Activated CD4-positive, CD25-positive, alpha-beta regulatory T cell treated with anti-CD3 and anti-CD28 coated beads, Interleukin-2, amount 50 U/mL, for 16 hours (primary cell): ENCODE measurements at places on chromosomes 6 and 20.

DNA sequence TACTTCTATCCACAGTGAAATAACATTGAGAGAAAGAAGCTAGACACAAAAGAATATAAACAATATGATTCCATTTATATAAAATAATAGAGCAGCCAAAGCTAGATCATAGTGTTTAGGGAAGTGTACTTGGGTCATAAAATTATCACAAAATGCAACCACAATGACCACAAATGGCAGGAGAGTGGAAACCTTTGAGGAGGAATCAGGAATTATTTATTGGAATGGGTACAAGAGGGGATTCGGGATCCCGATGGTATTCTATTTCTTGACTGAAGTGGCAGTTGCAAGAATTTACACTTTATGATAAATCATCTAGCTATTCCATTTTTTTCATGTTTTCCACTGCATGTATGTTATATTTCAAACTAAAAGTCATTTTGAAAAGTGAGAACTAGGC is 76.1 kb downstream of the IPCEF1 start:
- DNase-seq = no peak

DNA sequence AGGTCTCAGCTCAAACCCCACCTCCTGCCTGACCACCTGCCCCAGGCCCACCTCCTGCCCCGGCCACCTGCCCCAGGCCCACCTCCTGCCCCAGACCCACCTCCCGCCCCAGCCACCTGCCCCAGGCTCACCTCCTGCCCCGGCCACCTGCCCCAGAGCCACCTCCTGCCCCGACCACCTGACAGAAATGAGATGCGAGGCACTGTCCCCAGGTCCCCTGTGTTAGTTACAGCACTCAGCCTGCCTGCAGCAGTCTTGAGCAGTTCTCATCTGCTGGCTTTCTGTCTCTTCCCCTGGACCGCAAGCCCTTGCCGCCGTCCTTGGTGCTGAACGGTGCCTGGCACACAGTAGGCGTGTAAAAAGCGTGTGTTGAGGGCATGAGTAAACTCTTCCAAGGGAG is 79.5 kb downstream of the CDH4 start:
- no peak for DNase-seq

- DNase-seq = no peak
Measured at GRCh38 chr6:170454512-170455285, 98.4 kb downstream of the PSMB1 start.

DNA sequence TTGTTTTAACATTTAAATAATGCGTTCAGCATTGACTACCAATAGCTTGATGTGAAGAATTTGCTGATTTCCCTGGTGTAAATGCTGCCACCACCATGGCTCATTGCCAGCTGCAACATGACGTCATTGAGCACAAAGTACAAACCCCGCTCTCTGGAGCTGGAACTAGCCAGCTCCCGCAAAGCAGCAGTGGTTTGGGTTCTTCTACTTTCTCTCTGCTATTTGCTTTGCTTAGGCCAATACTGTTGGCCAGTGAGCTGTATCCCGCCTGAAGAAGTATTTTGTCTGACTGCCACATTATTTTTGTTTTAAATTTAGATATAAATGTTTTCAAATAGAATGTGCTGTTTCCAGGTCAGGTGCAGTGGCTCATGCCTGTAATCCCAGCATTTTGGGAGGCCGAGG is 47.4 kb upstream of the KIF13A start:
- DNase-seq = no peak

DNA sequence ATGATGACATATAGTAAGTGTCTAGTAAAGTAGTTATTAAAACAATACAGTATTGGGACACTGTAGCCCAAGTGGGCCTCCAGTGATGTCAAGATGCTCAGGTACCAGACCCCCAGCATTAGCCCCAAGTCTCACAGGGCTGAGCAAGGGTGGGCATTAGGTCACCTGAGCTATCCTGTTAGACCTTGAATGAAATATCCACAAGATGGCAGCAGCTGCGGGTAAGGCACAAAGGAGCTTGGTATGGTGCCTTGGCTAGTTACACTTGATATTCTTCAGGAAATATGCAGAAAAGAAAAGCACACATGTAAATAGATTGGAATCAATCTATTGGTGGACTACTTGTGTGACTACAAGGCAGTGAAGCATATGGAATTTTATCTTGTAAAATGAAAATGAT is 701.8 kb upstream of the ADGRB3 start:
- DNase-seq = no peak
